Activated CD8-positive, alpha-beta memory T cell treated with anti-CD3 and anti-CD28 coated beads for 1 hour (primary cell): ENCODE measurements at places on chromosomes 3 and 15.

DNA sequence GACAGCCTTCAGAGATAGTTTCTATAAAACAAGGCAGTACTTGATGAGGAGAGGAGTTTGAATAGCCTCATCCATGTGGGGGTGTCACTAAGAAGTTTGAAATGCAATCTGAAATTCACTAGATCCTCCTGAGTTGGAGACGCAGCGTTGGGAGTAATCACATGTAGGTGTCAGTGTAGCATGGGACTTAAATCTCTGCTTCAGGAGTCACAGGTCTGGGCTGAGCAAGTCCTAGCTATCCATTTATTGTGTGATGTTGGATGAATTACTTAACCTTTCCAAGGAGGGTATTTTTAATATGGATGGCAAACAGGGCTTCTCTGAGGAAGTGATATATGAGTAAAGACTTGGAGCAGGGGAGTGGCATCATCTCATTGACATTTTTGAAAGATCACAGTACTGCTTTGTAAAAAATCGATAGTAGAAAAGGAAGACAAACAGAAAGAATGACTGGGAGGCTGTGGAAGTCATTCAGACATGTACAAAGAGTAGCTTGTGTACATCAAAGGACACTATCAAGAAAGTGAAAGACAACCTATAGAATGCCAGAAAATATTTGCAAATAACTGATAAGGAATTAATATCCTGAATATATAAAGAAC, 17.1 kb downstream of the CP start:
- no peak for DNase-seq

- no peak for DNase-seq
Measured at GRCh38 chr3:193388361-193388760, 9.8 kb upstream of the ATP13A5 start.

DNA sequence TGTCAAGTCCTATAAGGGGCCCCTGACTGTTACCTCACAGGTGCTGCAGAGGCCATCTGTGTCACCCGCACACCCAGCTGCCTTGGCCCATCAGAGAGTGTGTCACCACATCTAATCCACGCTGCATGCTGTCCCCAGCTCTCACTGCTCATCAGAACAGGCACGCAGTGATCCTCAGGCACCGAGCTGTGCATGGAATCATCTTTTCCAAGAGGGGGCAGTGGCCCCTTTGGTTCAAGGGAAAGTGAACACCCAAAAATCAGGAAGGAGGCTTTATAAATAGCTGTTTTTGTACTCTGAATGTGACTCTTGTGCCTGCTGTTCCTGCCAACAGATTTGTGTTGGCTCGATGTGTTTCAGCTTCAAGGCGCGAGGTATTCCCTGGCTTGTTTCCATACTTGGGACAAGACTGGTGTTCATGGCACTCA, 110.3 kb upstream of the ETV5 start:
- DNase-seq = no peak

GRCh38 chr15:83581381-83581780, 72.5 kb upstream of the ADAMTSL3 start:
- DNase-seq = no peak

DNA sequence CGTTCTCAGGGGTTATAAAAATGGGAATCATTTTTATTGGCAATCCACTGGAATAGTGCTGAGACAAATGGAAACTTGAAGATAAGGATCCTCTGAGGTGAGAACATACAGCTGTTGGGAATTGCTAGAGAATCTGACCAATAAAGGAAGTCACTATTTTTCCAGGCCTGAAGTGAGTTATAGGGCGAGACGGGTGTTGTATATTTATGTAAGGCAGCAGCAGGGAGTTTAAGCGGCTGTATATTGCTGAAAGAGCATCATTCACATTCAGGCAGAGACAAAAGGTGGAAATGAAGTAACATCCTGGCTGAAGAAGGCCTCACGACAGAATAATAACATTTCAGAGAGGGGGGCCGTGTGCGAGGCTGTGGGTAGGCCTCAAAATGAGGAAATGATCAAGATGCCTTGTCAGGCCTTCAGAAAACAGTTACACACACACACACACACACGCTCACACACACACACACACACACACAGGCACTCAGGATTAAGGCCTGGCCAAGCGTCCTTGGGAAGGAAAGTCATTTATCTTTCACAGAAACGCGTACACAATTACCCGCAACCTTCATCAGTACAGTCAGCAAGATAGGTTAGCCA, 964.9 kb upstream of the NR2F2 start:
- DNase-seq = no peak

- no peak for DNase-seq
Measured at GRCh38 chr15:35697549-35698299, 151.8 kb upstream of the DPH6 start.

DNA sequence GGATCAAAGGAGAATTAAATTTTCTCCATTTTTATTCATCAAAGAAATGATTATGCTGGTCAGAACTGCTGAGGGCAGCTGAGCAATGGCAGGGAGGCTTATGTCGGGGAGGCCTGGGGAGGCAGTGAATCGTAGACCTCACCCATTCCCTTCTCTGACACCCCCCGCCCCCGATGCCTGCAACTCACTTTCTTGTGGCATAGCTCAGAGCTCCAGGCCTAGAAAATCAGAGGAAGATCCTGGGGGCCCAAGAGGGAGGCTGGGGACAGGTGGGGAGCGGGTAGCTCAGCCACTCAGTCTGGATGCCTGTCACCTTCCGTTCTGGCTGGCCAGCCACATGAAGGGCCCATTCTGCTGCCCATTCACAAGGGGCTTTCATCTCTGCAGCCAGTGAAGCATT, 1.1 kb upstream of the DNAH1 start:
- DNase-seq = no peak

DNA sequence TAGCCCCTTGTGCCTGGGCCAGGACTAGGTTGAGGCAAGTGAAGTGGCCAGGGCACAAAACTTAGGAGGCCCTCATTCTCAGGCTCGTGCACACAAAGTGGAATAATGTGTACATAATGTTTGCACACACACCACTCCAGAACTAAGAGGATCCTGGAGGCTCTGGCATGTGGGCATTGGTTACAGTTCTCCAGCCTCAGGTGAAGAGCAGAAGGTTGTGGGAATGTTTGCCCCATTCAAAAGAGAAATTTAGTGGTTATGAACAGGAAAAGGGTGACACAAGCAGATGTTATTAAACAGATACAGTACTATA, 31.3 kb downstream of the ASB7 start:
- DNase-seq = no peak

DNA sequence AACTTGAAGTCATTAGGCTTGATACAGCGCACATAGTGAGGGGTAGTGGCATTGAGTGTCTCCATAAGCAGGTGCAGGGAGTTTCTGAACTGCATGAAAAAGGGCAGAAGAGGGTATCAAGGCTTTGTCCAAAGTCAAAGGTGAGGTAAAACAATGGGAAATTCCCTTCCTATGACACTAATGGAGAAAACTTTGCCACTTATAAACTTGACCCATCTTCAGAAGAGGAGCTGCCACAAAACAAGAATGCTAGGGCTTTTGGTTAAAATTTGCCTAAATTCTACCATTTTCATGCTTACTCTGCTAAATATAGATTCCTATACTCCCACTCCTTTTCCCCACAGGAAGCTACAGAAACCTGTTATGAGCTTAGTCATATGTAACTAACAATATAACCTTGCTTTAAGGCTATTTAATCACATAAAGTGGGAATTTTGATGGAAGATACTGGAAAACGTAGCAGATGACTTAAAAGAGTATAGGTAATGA, 87.5 kb upstream of the MYO5C start:
- DNase-seq = no peak

- DNase-seq = no peak
Measured at GRCh38 chr3:178841011-178841410, 230.6 kb downstream of the ZMAT3 start.

DNA sequence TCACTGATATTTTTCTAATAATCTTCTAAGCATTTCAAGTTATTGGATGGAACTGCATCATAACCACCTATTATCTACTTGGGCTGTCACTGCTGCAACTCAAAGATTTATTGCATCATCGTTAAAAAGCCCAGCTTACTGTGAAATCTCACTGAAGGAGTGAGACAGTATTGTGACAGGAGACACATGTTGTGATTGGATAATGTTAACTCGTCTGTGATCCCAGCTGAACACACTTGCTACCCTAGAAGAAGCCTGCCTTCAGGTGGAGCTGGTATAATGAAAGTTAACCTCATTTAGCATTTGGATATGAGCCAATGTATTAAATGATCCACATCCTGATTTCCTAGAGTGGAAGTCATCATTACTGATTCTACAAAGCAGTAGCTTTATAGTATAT, 138.1 kb downstream of the MAP2K5 start:
- DNase-seq = no peak

- no peak for DNase-seq
Measured at GRCh38 chr3:53956586-53956985, 64.9 kb upstream of the SELENOK start.
